IPS DF 6.9 (cell line): ENCODE measurements at places on chromosomes 3 and 15.

DNA sequence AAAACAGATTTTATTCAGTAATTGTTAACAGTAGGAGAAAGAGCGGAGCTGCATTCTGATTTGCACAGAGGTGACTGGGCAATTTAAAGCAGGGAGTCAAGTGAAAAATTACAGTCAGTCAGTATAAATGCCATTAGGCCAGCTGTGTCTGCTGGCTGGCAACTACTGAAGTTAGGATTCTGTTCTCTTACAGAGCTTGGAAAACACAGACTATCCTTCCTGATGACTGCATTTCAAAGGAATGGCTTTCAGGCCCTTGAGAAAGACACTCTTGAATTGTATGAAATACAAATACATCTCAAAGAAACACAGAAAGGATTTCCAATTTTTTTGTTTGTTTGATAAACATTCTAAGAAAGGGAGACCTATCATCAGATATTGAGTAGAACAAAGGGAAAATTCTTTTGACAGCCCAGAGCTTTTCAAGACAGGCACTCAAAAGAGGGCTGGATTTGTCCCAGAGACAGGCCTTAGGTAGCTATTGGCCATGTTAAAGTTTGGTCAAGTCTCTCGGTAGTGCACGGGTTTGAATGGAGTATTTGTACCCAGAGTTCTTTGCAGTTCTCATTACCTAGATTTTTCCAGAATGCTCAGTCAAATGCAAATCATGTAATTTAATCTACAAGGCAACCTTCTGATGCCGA lies 551.2 kb upstream of the CCDC54 start:
- no peak for DNase-seq

- DNase-seq, result no peak
Measured at GRCh38 chr3:37174532-37175126, at the start of gene LRRFIP2. TSS of gene LRRFIP2 (minus strand) at chr3:37174582. CDS start at chr3:37148983, 25,599 bp downstream.

DNA sequence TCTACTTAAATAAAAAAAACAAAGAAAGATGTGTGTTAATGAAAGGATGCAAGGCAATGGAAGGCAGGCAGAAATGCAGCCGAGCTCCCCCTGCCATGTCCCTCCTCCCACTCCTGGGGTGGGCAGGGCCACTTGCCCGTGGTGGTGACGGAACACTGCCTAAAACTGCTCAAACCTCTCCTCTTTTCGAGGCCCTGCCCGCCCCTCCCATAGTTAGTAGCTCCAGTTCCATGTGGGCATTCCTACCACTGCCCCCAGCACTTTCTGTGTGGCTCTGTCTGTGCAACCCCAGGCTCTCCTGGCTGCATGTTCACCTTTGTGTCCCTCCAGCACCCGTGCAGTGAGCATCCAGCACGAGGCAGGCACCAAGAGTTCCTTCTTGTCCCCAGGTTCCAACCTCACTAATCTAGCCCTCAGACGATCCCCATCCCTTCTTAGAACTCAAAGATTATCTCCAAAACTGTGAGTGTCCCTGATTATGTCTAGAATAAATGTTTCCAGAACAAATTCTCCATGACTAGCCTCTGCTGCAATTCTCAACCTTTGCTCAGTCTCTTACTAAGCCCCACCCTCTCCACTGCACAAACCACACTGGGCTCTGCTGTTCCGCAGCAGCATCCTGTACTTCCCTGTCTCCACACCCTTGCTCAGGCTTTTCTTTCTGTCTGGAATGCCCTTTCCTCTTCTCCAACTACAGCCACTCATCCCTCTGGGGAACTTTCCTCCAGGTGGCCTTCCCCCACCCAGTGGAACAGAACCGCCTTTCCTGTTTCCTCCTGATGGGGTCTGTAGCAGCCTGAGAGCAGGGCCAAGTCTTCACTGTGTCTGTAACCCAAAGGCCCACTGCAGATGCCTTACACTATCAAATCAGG lies 32.6 kb upstream of the SPTBN5 start:
- no peak for DNase-seq

- DNase-seq, result no peak
Measured at GRCh38 chr15:79887054-79887930, 9.5 kb downstream of the MTHFS start.

GRCh38 chr15:29939404-29939803 lies 117.1 kb upstream of the TJP1 start:
- no peak for DNase-seq

GRCh38 chr3:1056744-1057143 lies 36.1 kb upstream of the CNTN6 start:
- DNase-seq, result no peak
